ENCODE measurements at places on chromosomes 7 and 10. TPM values are rescaled to one million over a fixed set of nuclear protein-coding genes. Genes with fewer than 3 reads are reported as not detected.
A peak's percentile ranks its signal among the peaks of the same experiment; 100 is the strongest.

Gene FAM185A
- total RNA-seq: 8.6 TPM

Gene SH2B2
- total RNA-seq: 9.5 TPM

Gene GUSB
- 46.6 TPM for total RNA-seq

Gene TUBAL3
- 0.19 TPM for total RNA-seq

Gene MTPN
- 104 TPM for total RNA-seq

Gene WASL
- total RNA-seq: 34.4 TPM

Gene ARPC1A
- 209 TPM for total RNA-seq

Gene ZNF467
- total RNA-seq: 16.7 TPM

Gene SPDYE11
- not detected for total RNA-seq

Gene HTRA1
- 12.9 TPM for total RNA-seq

Gene RBP4
- total RNA-seq: 30.3 TPM

DNA sequence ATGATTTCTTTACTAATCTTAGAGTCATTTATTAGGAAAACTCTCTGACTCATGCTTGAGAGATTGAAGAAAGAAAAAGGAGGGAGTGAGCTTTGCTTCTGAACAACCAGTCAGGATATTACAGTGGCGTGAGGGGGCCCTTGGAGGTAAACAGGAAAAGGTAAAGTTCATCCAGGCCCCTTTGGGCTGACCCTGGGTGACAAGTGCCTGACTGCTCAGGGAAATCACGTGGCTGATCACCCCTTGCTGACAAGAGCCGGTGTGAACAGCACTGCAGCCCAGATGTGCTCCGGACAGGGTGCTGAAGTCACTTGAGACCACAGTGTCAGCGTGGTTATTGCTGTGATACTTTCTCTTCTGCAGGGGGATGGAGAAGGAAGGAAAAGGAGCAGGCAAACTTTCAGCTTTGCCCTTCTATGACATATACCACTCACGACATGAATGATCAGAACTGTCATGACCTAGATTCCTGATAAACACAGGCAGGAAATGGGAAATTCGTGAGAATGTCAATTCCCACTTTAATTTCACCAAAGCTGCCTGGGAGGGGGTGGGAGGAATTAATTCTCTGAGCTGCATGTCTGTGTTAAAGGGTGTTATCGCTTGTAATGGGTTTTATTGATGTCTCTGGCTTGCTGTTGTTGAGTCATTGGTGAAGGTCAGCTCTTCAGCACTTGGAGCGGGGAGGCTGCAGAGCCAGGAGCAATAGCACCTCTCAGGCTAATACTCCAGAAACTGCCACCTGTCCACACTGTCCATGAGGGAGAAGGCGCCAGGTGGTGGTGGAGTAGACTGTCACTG lies 139.8 kb upstream of the AOAH start:
- H3K36me3 ChIP-seq: peaks cover 10% of the 10 kb centered on the region
- H3K4me1 ChIP-seq: peaks cover 27% of the 10 kb centered on the region
- H3K27ac ChIP-seq: no peak overlapping the region
- H3K27me3 ChIP-seq: no peaks in the 10 kb centered on the region
- H3K4me3 ChIP-seq: peak overlapping the region; percentile 32

DNA sequence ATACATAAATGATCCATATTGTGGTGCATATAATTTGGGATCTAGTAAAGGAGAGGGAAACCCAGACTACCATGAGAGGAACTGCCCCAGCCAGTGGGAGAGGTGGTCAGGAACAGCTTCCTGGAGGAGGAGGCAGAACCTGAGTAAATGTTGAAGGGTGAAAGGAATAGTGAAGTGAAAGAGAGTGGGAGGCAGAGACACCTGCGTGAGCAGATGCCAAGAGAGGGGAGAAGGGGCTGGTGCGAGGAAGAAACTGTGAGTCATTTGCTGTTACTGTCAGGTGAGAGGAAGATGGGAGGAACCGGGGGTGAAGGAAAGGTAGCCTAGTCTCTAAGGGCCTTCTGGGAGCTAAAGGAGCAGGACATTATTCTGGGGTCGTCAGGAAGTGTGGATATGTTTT lies 294.8 kb downstream of the GRID1 start:
- no peaks in the 10 kb centered on the region for H3K4me1 ChIP-seq
- H3K27ac ChIP-seq: no peak overlapping the region
- no peaks in the 10 kb centered on the region for H3K36me3 ChIP-seq

DNA sequence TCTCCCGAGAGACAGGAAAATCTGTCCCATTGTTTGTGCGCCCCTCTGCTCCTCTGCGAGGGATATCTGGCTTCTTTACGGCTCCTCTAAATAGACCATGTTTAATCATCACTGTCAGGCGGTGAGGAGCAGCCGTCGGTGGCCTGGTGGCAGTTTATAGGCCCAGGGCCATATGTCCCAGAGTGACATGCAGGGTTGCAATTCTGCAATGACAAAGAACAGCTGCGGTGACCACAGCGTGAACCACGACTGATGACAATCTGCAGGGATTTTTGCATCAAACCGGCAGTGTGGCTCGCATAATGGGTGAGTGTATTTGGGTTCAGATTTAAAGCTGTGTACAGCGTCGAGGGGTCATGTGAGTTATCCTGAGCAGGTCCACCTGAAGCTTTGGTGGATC lies 41.5 kb downstream of the GATA3 start:
- no peak for DNase-seq
- H3K27me3 ChIP-seq: no peaks in the 10 kb centered on the region
- peaks cover 4% of the 10 kb centered on the region for H3K4me1 ChIP-seq
- no peak overlapping the region for H3K27ac ChIP-seq
- H3K4me3 ChIP-seq: no peak overlapping the region

- peaks cover 21% of the 10 kb centered on the region for H3K4me1 ChIP-seq
- no peaks in the 10 kb centered on the region for H3K27me3 ChIP-seq
- no peak for DNase-seq
- H3K27ac ChIP-seq: no peak overlapping the region
Measured at GRCh38 chr7:138963675-138964074, 17.5 kb downstream of the KIAA1549 start.

DNA sequence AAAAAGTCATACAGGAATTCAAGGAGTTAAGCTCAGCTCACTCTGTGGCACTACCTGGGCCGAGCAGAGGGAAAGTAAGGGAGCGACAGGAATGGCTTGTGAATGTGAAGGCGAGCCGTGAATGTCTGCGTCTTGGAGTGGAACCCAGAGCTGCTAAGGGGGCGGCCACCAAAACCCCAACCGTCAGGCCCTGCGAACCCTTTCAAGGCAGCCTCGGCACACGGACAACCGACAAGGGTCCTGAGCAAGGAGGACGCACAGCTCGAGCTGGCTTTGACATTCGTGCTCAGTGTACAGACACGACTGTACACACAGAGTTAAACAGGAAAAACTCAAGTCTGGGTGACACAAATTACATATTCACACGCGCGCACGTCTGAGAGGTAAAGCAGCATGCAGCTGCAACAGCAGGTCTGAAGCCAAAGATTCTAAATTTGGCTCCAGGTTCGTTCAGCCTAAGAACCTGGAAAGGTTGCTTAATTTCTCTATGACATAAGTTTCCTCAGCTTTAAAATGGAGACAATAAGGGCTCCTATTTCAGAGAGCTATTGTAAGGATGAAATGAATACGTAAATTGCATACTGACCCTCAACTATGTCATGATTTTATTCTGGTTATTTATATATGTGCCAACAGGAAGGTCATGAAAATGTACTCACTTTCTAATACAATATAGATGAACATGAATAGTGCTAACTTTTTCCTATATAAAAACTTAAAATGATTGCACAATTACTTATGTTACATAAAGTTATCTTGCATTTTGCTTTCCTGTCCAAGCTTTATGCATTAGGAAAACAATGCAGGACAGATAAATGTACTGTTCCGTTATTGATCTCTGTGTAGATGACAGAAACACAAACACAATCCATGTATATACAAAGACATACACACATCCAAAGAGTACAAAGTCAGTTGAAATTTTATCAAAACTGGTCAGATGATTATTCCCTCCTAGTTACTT lies 192.9 kb downstream of the ZMYND11 start:
- no peaks in the 10 kb centered on the region for H3K27me3 ChIP-seq
- no peak overlapping the region for H3K4me3 ChIP-seq
- no peak overlapping the region for H3K27ac ChIP-seq

- H3K27ac ChIP-seq: peak overlapping the region; percentile 61
- peaks cover 53% of the 10 kb centered on the region for H3K4me1 ChIP-seq
- H3K36me3 ChIP-seq: no peaks in the 10 kb centered on the region
- no peak overlapping the region for H3K4me3 ChIP-seq
Measured at GRCh38 chr10:30812018-30812851, 182.7 kb upstream of the LYZL2 start.

- peaks cover 9% of the 10 kb centered on the region for H3K4me1 ChIP-seq
- DNase-seq: no peak
- H3K36me3 ChIP-seq: peaks cover 17% of the 10 kb centered on the region
- H3K27ac ChIP-seq: no peak overlapping the region
- no peaks in the 10 kb centered on the region for H3K27me3 ChIP-seq
Measured at GRCh38 chr7:121049028-121049791, 60.7 kb downstream of the CPED1 start.

DNA sequence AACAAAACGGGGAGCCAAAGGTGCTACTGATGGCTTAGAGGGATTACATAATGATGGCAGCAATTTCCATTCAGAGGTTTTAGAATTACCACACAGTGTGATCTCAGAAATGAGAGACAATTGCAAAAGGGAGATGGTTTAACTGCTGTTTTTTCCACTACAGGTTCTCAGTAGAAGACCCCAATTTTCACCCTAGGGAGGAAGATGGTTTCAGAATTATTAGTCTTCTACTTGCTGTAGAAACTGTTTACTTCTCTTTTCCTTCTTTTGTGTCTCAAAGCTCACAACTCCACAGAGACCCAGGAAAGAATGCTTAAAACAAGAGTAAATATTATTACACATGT lies 226.5 kb downstream of the INHBA start:
- H3K27me3 ChIP-seq: no peaks in the 10 kb centered on the region
- no peak overlapping the region for H3K27ac ChIP-seq
- H3K4me3 ChIP-seq: no peak overlapping the region
- DNase-seq: no peak
- peaks cover 19% of the 10 kb centered on the region for H3K4me1 ChIP-seq
- H3K36me3 ChIP-seq: no peaks in the 10 kb centered on the region

DNA sequence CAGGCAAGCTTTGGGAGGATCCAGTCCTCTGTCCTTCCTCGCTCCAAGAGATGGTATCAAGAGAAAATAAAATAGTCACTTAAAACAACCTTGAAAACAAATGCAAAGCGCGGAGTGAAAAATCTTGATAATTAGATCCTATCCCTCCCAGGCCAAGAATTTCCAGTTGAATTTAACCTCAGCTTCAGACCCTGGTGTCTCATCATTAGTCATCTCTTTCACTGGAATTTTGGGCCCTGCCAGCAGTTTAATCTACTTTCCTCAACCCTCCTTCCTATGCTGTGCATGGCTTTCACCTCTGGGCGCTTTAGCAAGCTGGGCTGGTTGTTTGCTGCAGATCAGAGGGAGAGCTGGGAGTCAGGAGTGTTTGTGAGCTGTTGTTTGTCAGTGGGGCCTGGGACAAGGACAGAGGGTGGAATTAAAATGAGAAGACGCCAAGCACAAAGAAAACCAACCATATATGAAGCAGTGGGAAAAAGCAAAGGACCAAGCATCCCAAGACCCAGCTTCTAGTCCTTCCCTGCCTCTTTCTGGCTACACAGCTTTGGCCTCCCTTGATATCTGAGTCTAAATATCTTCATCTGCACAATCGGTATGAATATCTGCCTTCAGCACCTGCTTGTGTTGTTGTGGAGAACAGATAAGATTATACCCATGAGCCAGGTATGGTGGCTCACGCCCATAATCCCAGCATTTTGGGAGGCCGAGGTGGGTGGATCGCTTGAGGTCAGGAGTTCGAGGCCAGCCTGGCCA lies 13.5 kb downstream of the MYOF start:
- DNase-seq: no peak
- peaks cover 5% of the 10 kb centered on the region for H3K36me3 ChIP-seq
- H3K4me1 ChIP-seq: peaks cover 29% of the 10 kb centered on the region
- no peaks in the 10 kb centered on the region for H3K27me3 ChIP-seq

- H3K4me1 ChIP-seq: no peaks in the 10 kb centered on the region
- H3K27me3 ChIP-seq: peaks cover 8% of the 10 kb centered on the region
- no peak overlapping the region for H3K27ac ChIP-seq
- H3K36me3 ChIP-seq: no peaks in the 10 kb centered on the region
- no peak for DNase-seq
Measured at GRCh38 chr10:26378861-26379294, 59.3 kb upstream of the APBB1IP start.

GRCh38 chr7:30709549-30709948 lies 27.3 kb upstream of the CRHR2 start:
- no peaks in the 10 kb centered on the region for H3K36me3 ChIP-seq
- peaks cover 9% of the 10 kb centered on the region for H3K27me3 ChIP-seq
- H3K27ac ChIP-seq: no peak overlapping the region
- H3K4me1 ChIP-seq: no peaks in the 10 kb centered on the region

GRCh38 chr10:43188702-43189101 lies 50.5 kb downstream of the CSGALNACT2 start:
- peaks cover 24% of the 10 kb centered on the region for H3K36me3 ChIP-seq
- no peaks in the 10 kb centered on the region for H3K27me3 ChIP-seq
- H3K4me3 ChIP-seq: no peak overlapping the region
- no peaks in the 10 kb centered on the region for H3K4me1 ChIP-seq
- no peak for DNase-seq

- no peak overlapping the region for H3K27ac ChIP-seq
- H3K4me1 ChIP-seq: no peaks in the 10 kb centered on the region
- no peak for DNase-seq
- H3K27me3 ChIP-seq: no peaks in the 10 kb centered on the region
- no peak overlapping the region for H3K4me3 ChIP-seq
Measured at GRCh38 chr7:111371437-111371836, 190.9 kb downstream of the IMMP2L start.

- no peak overlapping the region for H3K4me3 ChIP-seq
- peaks cover 4% of the 10 kb centered on the region for H3K27me3 ChIP-seq
- DNase-seq: no peak
- no peak overlapping the region for H3K27ac ChIP-seq
Measured at GRCh38 chr10:81031774-81032173, 494.1 kb downstream of the SH2D4B start.

DNA sequence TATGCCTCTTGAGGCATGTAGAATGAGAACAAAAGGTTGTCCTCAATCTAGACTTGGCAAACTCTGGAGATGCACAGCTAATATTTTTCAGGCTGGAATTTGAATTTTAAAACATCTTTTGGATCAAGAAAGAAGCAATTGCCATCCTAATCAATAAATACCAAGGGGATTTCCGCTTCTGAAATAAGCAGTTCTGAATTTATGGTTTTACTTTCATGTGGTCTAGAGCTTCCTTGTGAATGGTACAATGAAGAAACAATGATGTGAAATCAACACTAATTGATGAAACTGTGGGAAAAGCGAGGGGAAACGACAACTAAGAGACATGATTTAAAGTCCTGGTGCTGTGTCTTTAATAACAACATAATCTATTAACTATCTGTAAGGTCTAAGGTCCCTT lies 1202.7 kb downstream of the SORCS3 start:
- H3K27me3 ChIP-seq: no peaks in the 10 kb centered on the region
- no peak overlapping the region for H3K4me3 ChIP-seq
- no peak overlapping the region for H3K27ac ChIP-seq
- H3K36me3 ChIP-seq: no peaks in the 10 kb centered on the region

- peaks cover 42% of the 10 kb centered on the region for H3K27me3 ChIP-seq
- DNase-seq: no peak
- no peaks in the 10 kb centered on the region for H3K36me3 ChIP-seq
- no peaks in the 10 kb centered on the region for H3K4me1 ChIP-seq
- H3K27ac ChIP-seq: no peak overlapping the region
- no peak overlapping the region for H3K4me3 ChIP-seq
Measured at GRCh38 chr7:107690611-107691010, 30.0 kb downstream of the SLC26A4 start.
